ENCODE measurements at places on chromosomes 3 and 15.

DNA sequence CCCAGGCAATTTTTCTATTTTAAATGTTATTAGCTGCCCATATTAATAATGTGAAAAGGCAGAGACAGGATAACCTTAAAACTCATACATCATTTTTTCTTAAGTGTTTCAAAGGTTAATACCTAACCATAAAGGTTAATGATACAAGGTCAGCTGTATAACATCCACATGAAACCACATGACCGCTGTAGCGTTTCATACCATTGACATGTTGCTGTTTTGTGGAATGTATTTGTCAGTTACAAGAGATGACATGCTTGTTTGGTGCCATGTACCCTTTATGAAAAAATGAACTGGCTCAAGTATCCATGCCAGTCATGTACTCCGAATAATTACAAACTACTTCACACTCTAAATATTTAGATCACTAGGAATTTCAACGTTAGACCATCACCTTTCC, 207.4 kb downstream of the FMN1 start:
- no peak for DNase-seq

GRCh38 chr3:193851941-193852674, 259.1 kb downstream of the OPA1 start:
- no peak for DNase-seq

DNA sequence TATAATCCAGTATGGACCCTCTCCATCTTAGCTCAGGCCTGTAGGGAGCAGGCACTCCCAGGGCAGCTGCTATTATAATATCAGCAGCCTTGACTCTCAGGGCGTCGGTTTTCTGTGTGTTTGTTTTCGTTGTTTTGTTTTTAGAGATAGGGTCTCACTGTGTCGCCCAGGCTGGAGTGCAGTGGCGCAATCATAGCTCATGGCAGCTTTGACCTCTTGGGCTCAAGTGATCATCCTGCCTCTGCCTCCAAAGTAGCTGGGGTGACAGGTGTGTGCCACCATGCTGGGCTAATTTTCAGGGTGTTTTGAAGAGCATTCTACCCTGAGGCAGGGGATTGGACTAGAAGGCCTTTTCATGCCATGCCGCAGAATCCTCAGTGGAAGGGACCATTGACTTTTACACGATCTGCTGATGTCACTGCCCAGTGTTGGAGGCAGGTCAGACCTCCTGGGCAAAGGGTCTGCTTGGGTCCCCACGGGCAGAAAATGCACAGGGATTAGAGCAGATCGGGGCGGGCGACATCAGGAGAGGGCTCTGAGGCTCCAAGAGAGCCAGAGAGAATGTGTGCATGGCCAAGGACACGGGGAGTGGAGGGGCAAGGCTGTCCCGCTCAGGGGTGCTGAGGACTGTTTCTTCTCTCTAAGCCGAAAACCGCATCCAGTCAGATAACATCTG, 7.8 kb downstream of the MELTF start:
- DNase-seq, result no peak

DNA sequence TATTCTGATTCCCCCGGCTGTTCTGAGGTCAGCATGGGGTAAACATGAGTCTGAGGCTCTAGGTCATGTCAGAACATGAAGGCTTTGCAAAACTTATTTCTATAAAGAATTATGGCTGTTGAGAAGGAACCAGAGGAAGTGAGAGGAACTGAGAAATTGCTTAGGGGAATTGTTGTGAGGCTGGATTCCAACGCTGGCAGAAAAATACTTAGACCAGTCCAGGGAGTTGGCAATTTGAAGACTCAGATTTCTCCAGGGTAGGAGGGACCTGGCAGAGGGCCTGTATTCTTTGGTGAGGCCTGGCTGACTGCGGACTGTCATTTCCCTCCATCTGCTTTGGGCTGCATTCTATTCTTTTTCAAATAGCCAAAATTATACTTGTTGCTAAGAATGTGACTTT, 155.5 kb downstream of the PLD1 start:
- DNase-seq, result no peak

DNA sequence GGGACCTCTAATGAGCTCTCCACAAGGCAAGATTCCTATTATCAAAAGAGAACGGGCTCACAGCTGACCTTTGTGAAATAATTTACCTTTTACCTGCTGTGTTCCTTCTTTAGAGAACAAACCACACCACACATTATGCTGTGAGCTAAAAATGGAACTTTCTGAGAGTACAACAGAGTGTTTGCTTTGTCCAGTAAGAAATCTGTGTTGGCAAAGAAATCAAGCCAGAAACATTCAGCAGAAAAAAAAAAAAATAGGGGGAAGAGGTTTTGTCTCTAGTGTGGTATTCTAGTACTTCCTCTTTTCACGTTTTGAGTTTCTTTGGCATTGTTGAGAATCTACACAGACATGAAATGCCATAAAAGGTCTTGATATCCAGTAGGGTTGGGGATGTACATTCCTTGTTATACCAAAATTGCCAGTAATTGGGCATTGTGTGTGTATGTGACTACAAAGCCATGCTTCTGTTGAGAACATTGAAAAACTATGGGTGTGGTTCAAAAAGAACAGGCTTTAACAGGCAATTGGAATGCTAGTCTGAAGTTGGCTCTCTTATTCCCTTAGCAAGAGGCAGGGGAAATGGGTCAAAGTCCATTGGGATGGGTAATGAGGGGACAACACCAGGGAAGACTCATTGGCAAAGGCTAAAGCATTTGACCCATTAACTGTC, 273.5 kb downstream of the NEK10 start:
- DNase-seq, result no peak

DNA sequence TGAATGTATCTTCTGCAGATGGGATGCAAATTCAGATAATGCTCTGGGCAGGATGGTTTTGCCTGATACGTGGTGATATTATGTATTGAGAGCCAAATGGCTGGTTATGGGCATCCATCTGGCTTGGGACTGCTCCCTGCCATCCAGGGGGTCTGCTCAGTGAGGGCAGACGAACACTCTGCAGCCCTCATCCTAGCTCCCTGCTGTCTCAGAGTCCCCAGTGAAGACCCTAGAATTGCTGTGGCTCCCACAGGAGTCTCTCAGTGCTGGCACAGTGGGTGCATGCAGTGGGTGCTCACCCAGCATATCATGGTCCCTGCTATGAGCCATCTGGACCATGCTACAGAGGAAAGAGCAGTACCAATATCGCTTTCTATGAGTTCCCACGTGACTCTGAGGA, 10.3 kb downstream of the CX3CR1 start:
- no peak for DNase-seq

GRCh38 chr3:69326855-69327300, 59.0 kb downstream of the FRMD4B start:
- DNase-seq, result peak; percentile 61

GRCh38 chr3:196962108-196962929, 6.3 kb downstream of the PIGZ start:
- no peak for DNase-seq

GRCh38 chr3:30913176-30913575, 18.7 kb upstream of the GADL1 start:
- DNase-seq, result no peak

GRCh38 chr3:114144909-114145688, 33.8 kb downstream of the DRD3 start:
- peak; percentile 9 for DNase-seq

DNA sequence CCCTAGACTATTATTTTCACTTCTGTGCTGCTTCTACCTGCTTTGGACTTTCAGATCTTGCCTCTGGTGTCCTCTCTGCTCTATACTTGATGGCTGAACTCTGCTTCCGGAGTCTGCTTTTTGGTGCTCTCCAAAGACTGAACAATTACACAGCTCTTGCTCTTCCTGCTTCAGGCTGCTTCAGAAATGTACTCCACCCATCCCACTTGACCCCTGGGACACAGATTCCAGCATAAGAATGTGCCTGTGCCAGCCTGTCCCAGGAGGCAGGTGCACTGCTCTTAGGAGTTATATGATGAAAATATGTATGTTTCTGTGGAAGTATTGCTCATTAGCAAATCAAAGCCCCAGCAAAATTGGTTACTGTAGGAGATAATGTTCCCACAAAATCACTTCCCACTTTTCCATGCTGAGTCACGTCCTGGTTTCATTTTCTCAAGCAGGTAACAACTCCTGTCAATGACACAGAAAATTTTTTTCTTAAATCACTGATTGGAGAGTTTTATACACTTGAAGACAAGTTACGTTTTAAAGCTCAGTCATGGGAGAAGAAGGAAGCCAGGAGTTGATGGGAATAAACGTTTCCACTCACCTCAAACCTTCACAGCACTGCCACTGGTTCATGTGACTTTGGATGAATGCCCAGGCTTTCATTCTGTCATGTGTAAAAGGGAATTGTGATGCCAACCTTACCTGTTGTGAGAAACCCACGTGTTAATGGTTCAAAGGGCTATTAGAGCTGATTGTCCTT, 239.4 kb upstream of the ZPLD1 start:
- DNase-seq, result no peak

DNA sequence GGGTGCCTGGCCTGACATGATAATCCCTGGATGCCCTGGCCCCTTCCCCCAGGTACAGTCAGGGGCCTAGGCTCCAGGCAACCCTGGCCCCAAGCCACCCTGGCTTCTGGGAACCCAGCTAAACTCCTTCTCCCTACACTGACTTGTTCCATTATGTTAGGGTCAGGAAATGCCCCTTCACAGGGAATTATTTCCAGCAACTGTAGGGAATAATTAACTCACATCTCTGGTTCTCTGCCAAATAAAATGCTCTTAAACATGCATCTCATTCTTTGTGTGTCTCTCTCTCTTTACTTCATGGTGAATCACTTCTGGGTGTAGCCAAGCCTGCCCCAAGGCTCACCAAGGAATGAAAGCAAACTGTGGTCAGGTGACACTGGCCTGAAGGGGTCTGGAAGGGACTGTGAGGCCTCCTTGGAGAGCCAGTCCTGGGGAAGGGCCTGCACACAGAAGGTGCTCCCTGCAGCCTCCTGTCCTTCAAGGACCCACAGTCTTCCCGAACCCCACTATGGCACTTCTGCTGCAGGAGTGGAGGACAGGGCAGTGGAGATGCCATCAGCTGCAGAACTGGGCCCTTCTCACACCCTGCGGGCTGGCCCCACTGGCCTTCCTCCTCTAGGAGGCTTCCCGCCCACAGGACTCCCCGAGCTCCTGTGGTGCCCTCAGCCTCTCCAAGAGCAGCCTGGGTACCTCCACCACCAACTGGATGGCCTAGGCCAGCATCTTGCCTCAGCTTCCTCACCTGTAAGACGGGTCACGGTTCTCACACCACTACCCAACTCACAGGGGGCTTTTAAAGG, 17.6 kb downstream of the TKT start:
- DNase-seq, result no peak

DNA sequence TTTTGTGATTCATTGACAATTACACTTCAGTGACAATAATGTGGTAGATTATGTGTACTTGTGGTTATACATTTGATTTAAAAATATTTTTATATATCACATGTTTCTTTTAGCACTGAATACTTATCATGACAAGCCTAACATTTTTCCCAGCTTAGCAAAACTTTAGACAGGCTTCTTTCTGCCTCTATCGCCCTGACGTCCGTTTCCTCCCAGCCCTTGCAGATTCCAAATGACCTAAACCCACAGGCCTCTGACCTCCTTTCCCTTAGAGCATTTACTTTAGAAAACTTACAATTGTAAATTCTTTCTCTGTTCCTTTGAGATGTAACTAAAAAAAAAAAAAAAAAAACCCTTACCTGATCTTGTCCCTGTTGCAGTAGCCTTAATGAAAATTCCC, 326.1 kb downstream of the UNC13C start:
- DNase-seq, result no peak

- DNase-seq, result no peak
Measured at GRCh38 chr3:147701195-147701594, 292.0 kb downstream of the ZIC1 start.

DNA sequence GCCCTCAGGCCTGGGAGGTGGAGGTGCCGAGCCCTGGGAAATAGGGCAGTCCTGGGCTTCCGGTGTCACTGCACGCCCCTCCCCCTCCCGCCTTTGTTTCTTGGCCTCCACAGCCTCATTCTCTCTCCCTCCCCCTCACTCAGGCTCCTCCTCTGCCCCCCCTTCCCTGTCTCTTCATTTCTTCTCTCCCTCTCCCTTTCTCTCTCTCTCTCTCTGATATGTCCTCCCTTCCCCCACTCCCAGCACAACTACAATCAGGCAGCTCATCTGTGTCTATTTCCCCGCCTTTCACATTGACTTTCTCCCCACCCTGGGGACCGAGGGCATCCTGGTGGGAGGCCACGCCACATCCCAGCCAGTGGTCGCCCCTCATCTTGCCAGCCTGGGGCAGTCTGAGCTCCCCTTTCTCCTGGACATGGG, 40.2 kb downstream of the IDH2 start:
- DNase-seq, result no peak

- DNase-seq, result no peak
Measured at GRCh38 chr3:138624518-138624917, 15.9 kb downstream of the FAIM start.

- DNase-seq, result no peak
Measured at GRCh38 chr3:40369716-40370115, 17.3 kb upstream of the ENTPD3 start.

- no peak for DNase-seq
Measured at GRCh38 chr3:181558870-181559269, 152.9 kb upstream of the SOX2 start.

DNA sequence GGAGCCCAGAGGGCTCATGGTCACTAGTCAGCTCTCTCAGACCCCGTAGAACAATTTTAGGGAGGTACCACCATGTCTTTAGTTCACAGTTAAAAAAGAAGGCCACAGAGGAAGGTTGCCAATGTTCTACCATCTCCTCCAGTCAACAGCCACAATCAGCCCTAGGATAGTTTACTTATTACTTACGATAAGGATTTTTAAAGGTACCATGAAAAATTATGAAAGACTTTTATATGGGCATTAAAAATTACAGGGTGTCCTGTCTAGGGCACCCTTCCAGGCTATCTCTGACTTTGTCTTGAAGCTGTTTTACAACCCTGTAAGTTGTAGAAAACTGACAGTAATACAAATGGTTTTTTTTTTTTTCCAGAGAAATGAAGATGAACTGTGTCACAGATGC, 57.9 kb downstream of the CAPN7 start:
- no peak for DNase-seq

GRCh38 chr3:194536871-194537637, 50.3 kb upstream of the ATP13A3 start:
- DNase-seq, result no peak

- DNase-seq, result no peak
Measured at GRCh38 chr3:67854663-67855062, 200.3 kb upstream of the SUCLG2 start.

DNA sequence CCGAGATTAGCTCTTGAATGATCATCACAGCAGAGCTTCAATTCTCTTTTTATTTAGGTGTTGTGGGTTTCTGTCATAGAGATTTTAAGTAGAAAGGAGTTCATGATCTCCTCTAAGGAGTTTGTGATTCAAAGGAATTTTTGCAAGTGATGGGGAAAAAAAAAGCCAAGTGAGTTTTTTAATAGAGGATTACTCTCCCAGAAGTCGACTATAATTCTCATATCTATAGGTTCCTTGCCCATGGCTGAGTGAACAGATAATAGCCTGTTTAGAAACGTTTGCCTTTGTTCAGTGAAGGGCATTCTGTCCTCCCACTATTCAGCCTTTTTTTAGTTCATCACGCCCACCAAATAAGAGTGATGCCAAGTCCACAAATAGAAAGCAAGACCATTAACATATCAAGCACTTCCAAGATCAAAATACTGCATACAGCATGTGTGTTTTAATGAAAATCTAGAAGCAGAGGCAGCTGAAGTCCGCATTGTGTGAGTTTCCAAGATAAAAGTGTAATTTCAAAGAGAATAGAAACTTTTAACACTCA, 398.4 kb upstream of the CNTN3 start:
- no peak for DNase-seq

- no peak for DNase-seq
Measured at GRCh38 chr3:94299716-94300115, 236.9 kb downstream of the NSUN3 start.

- DNase-seq, result no peak
Measured at GRCh38 chr3:197103766-197104165, 74.1 kb upstream of the MELTF start.
